Left lung (tissue), 14 donors: ENCODE measurements at places on chromosomes 1 and 21. TPM values are rescaled to one million over a fixed set of nuclear protein-coding genes. Genes with fewer than 3 reads are reported as not detected.

DNA sequence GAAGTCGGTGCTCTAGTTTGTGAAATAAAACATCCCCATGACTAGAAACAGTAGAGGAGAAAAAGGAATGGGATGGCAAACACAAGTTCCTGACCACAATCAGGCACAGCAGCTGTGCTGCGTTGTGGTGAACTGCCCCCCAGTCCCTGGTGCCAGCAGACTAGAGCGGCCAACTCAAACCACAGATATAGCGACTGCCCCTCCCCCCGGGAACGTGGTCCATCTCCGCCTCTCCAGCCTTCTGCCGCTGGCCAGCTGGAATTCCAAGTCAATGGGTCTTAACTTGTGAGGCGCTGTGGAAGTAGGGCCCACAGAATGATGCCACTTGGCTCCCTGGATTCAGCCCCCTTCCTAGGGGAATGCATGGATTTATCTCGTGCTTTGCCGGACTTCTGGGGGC lies 41.6 kb upstream of the ZNF678 start:
- no peak for DNase-seq

DNA sequence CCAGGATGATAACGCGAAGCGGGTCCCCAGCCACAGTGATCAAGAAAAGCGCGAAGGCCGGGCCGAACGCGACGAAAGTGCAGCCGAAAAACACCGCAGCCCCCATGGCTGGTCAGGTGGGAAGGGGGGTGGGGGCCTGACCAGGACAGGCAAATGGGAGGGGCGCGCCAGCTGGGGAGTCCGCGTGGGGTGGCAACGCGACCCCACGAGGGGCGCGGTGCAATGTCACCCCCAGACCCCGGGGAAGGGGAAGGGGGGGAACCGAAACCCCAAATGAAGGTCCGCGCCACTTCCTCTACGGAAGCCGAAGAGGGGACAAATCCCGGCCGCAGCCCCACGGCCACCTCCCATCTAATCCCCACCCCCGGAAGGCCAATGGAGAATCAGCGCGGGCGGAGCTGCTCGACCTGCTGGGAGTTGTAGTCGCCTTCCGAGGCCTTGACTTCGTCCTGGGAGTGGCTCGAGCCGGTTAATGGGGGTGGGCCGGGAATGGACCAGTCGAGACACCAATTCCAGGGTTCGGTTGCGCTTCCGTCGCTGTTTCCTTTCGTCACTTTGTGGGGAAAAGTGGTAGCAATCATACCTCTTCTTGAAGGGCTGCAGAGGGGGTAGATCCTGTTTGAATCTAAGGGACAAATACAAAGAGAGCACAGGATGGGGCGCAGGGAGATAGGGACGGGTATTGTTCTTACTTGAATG lies at the start of gene APH1A:
APH1A (minus strand) TSS at position 312 of the 699 bp plus-strand sequence; CDS start at position 106, 206 bp downstream.
- DNase-seq: peak; percentile 99

DNA sequence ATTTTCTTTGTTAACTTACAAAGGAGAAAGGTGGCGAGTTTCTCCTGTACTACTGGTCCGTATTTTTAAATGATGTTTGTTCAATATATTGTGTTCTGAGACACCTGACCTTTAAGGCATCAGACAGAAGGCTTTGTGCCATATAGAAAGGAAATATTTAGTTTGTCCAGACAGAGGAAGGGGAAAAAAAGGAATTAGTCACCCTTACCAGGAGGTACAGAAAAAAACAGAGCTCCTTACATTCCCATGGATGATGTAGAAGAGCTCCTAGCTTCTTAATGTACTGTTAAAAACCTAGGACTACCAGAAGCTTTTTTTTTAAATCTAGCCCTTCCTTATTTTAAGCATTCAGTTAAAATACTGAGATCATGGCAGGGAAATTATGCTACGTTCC lies 12.4 kb upstream of the PODN start:
- DNase-seq: no peak

DNA sequence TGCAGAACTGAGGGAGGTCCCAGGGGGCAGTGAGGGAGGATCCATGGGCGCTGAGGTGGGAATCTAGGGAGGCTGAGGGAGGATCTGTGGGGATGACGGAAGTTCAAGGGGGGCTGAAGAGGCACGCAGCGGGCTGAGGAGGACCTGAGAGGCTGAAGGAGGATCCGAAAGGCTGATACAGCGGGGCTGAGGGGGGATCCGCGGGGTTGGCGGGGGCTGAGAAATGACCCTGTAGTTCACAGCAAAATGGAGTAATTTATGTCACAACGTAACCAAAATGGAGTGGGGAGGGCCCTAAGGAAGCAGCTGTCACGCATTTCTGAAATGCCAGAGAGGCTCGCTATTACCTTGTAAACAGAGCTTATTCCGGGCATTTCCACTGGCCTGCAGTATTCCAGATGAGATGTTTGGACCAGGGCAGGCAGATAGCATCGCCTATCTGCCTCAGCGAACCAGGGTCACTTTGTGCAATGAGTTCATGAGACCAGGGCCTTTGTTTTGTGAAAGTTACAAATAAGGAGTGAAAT lies 926 bp upstream of the MRPL55 start:
- no peak for DNase-seq

DNA sequence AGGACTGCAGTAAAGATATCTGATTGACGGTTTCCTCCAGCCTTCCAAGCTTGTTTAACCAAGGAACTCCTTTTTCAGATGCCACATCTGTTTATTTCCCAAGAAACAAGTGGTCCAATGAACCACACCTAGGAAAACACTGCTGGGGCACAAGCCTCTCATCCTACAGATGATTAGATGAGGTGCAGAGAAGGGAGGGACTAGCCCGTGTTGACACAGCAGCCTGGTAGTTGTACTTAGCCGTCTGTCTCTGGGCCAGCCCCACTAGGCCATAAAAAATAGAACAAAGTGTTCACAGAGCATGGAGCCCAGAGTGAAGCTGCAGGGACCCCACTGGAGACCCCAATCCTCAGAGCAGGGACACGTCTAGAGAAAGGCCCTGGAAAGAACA lies 32.1 kb downstream of the LRP8 start:
- no peak for DNase-seq

DNA sequence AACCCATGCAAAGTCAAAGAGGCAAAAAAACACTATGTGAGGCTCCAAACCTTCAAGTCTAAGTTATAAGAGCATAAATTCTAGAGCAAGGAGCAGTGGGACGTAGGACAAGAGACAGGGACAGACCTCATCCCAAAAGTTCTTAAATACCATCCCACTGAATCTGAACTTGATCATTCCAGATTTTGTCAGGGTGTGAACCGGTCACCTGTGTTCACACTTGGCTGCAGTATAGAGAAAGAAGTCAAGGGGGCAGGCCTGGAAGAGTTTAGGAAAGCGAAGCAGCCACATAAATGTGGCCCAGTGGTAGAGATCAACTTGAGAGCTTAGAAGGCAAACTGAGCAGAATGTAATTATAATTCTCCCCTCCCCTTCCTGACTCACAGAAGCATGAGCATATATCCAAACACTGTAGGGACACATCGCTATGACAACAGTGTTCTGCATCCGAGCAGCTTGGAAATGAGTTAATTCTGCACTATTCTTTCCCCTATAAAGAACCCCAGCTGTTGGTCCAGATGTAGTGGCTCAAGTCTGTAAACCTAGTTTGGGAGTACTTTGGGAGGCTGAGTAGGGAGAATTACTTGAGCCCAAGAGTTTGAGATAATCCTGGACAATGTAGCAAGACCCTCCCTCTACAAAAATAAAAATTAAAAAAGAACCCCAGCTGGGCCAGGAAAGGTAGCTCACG lies 2.7 kb downstream of the AKR7A2 start:
- no peak for DNase-seq

- DNase-seq: no peak
Observed at GRCh38 chr1:68916221-68916902, 419.5 kb upstream of the DEPDC1 start.

DNA sequence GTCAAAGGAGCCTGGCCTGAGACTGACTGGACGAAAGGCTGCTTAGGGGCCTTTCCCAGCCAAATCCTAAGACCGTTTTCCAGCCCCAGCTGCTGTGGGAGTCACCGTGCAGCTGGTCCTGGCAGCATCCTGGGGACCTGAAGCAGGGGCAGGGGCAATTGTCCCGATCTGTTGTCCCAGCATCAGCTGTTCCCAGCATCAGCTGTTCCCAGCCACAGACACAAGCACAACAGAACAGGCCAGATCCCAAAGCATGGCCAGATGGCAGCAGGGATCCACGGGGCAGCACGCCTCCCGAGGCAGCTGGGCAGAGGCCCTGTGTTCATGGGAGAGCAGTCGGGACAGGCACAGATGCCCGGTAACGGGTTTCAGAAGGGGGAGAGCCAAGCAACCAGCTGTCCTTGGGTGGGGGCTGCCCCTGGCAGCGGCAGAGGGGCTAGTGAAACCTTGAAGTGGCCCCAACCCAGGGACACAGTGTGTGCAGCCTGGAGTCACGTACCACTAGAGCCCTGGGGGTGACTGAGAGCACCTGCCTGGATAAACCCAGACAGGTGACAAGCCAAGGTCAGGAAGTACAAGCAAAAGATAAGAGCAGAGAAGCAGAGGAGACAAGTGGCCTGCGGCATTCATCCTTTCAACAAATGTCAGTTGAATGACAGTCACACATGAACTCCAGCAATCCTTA lies 13.3 kb downstream of the CELA2B start:
- DNase-seq: no peak

GRCh38 chr1:2556678-2557481 lies 709 bp downstream of the TNFRSF14 start:
- DNase-seq: no peak

DNA sequence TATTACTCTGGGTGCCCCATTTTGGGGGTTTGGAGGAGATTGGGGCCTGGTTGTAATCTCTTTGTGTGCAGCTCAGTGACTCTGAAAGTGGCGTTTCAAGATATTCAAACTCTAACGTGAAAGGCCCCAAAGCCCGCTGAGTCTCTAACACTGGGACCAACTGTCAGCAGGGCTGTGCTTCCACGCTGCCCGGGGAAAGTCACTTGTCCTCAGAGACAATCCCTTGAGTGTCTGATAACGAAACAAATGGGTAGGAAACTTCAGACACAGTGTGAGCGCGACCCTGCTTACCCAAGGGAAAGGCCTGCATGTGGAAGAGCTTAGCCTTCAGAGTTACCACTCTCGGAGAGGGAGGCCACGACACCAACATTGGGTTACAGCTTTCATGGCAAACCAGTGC lies 837 bp downstream of the UBASH3A start:
- no peak for DNase-seq

DNA sequence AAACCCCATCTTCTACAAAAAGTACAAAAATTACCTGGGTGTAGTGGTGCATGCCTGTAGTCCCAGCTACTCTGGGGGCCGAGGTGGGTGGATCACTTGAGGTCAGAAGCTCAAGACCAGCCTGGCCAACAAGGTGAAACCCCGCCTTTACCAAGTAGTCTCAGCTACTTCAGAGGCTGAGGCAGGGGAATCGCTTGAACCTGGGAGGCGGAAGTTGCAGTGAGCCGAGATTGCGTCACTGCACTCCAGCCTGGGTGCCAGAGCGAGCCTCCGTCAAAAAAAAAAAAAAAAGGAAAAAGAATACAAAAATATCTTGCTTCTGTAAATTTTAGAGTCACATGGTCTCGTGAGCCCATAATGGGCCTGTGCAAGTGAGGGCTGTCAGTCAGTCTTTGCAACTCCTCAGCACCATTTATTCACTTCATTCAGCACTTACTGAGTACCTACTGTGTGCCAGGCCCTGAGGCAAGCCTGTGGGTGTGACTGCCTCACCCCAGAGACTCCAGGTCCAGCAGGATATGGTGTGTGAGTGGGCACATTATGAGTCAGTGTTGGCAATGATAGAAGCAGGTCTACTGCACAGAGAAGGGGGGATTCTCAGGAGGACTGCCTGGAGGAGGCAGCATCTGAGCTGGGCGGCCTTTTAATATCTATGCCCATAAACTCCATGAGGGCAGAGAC lies 46.8 kb upstream of the TARDBP start:
- no peak for DNase-seq

DNA sequence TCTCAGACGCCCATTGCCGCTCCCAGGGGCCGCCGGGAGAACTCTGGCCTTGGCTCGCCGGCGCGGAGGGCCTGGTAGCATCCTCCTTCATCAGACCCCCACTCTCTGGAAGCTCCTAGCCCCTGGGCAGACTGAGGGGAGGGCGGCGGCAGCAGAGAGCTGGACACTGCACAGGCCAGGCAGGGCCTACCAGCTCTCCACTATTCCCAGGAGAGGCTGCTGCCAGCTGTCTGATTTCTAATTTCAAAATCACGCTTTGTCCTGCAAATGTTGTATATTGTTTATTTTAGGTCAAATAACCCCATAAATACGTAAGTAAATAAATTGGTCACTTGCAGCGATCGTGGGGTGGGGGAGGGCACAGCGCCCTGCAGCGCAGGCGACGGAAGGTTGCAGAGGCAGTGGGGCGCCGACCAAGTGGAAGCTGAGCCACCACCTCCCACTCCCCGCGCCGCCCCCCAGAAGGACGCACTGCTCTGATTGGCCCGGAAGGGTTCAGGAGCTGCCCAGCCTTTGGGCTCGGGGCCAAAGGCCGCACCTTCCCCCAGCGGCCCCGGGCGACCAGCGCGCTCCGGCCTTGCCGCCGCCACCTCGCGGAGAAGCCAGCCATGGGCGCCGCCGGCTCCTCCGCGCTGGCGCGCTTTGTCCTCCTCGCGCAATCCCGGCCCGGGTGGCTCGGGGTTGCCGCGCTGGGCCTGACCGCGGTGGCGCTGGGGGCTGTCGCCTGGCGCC lies at the start of gene MTARC1:
MTARC1 (plus strand) TSS at position 577 of the 732 bp plus-strand sequence; CDS start at position 609, 32 bp downstream.
- peak; percentile 94 for DNase-seq

DNA sequence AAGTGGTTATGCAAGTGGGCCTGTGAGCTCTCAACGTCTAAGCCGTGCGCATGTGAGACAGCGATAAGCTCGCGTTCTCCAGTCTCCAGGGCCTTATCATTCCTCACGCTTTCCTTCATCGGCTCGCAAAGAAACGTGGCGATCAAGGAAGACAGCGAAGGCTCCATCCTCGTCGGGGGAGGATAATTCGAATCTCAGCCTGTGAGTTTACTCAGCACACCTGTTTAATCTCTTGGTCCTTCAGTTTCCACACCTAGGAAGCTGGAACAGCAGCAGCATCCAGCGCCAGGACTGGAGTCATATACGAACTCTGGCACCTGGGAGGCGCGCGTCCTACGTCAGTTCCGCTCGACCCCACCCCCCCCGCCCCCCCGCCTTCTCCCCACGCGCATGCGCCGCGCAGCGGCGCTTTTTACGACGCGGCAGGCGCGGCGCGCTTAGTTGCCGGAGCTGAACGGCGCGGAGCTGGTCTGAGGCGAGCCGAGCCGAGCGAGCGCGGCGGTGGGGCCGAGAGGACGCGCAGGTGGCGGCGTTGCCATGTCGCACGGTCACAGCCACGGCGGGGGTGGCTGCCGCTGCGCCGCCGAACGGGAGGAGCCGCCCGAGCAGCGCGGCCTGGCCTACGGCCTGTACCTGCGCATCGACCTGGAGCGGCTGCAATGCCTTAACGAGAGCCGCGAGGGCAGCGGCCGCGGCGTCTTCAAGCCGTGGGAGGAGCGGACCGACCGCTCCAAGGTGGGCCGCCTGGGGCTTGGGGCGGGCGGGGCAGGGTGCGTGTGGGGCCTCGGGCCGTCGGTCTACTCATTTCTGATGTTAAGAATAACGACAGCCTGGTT lies at the start of gene PITHD1:
PITHD1 (plus strand) TSS at position 440 of the 836 bp plus-strand sequence; CDS start at position 538, 98 bp downstream.
- DNase-seq: peak; percentile 92

GRCh38 chr1:150909585-150910180 lies 16.5 kb upstream of the SETDB1 start:
- no peak for DNase-seq

CFHR4 gene
- not detected for total RNA-seq

THEM5 gene
- total RNA-seq: not detected

FCRL2 gene
- 0.26 TPM for total RNA-seq

CSMD2 gene
- total RNA-seq: 0.81 TPM

LCE2A gene
- not detected for total RNA-seq

CDC20 gene
- 18.0 TPM for total RNA-seq

LRRC53 gene
- not detected for total RNA-seq

HSD3B2 gene
- not detected for total RNA-seq

PYHIN1 gene
- total RNA-seq: 2.5 TPM

RNASEL gene
- 13.5 TPM for total RNA-seq

CFHR1 gene
- not detected for total RNA-seq
